Fibroblast of villous mesenchyme (primary cell): ENCODE measurements at places on chromosomes 12 and 14. TPM values are rescaled to one million over a fixed set of nuclear protein-coding genes. Genes with fewer than 3 reads are reported as not detected.

DNA sequence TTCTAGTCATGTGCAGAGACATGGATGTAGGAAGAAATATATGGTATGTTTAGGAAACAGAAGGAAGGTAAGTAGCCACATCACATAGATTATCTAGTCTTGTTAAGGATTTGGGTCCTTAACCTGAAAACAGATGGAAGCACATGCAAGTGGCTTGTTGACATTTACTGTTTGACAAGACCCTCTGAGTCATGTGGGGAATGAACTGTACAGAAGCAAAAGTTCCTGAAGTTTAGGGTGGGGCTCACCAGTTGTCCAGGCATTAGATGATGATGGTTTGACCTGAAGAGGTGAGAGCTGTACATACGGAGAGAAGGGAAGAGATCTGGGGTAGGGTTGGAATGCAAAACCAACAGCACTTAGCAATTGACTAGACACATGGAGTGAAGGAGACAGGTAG is 281.1 kb upstream of the GRIP1 start:
- DNase-seq = no peak

GRCh38 chr12:13749389-13749788 is 232.0 kb downstream of the GRIN2B start:
- no peak for DNase-seq

DNA sequence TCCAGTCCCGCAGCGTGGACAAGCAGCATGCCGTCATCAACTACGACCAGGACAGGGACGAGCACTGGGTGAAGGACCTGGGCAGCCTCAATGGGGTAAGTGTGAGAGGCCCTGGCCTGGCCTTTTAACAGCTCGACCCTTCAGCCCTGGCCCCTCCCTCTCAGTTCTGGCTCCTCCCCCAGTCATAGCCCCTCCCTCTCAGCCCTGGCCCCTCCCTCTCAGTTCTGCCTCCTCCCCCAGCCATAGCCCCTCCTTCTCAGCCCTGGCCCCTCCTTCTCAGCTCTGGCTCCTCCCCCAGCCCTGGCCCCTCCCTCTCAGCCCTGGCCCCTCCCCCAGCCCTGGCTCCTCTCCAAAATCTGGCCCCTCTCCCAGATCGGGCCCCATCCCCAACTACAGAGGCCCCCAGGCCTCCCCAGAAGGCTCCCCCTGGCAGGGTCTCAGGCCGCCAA is 11.2 kb downstream of the CEP170B start:
- DNase-seq = peak; percentile 35

DNA sequence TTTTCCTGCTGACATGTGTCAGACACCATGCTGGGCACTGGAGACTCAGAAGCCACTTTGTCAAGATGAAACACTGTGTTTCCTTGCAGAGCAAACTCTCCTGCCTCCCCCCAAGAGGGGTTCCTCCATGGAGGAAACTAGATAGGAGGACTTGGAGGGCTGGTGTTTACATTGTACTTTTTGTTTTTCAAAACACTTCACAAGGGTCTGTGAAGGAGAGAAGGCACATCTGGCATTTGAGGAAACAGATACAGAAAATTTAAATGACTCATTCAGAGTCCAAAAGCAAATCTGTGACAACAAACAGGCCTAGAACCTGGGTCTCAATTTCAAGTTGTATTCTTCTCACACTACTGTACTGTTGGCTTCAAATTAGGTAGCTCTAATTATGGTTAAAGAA is 6.7 kb upstream of the CDKL1 start:
- peak; percentile 85 for DNase-seq

DNA sequence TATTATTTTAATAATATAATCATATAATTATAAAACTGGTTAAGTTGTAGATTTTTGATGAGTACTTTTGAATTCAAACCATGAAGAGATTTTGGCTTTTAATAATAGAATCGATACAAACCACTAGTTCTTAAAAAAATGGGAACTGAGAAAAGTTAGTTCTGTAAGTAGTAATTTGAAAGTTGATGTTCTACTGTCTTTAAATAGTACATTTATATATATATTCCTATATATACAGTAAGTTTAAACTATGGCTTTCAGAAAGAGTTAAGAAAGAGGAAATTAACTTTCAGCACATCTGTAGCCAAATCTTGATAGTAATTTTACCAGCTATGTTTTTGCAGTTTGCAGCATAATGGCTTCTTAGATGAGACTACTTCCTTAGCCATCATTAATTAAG is 7.8 kb downstream of the LRRK2 start:
- DNase-seq = no peak

- DNase-seq = no peak
Measured at GRCh38 chr12:50686976-50687375, 76.9 kb upstream of the ATF1 start.

- no peak for DNase-seq
Measured at GRCh38 chr14:68513137-68513536, 279.7 kb downstream of the ZFP36L1 start.

DNA sequence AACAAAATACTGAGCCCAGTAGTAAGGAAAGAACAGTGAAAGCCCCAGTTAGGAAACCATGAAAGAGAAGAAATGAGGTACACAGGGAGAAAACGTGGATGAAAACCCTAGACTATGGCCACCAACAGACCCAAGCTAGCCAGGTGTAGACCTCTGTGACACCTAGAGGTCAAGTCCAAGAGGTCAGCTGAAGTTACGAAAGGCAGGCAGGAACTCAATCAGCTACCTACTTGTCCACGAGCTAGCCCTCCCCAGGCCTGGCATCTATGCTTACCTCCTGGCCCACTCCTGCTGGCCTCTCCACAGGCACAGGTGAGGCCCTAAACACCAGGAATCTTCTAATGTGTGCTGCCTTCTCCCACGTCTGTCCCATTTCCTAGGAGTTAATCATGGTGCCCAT is 48.7 kb downstream of the DPF3 start:
- no peak for DNase-seq

Gene ZFYVE21
- 35.1 and 53.5 TPM in 2 replicates for total RNA-seq

Gene DPPA3
- total RNA-seq = not detected in 2 replicates

Gene GPR65
- under 0.01 and 0.32 TPM in 2 replicates for total RNA-seq

Gene AQP6
- total RNA-seq = not detected in 2 replicates

Gene LRCOL1
- total RNA-seq = 0.32 TPM in 1 of 2 replicates, not detected in the other

Gene MEG3
- 120 and 187 TPM in 2 replicates for total RNA-seq

Gene SLC38A4
- total RNA-seq = 11.0 and 23.7 TPM in 2 replicates
